ENCODE measurements at places on chromosomes 2 and 18.

- DNase-seq = peak; percentile 56
Measured at GRCh38 chr2:3536682-3537632, 17.6 kb upstream of the ADI1 start.

DNA sequence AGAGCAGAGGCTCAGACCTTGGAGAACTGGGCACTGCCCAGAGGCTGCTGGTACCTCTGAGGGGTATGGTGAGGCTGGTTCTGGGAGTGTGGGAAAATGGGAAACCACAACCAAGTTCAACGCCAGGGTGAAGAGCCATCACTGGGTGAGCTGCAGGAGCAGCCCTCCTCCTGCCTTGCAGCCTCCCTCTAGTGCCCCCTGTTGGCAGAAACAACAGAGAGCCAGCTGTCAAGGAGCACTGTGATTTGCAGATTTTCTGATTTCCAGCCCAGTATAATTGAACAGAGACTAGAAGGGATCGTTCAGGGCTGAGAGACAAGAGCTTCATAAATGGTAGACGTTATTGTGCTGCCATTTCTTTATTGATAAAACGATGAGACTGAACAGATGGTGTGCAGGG, 50.5 kb downstream of the MAPK4 start:
- peak; percentile 13 for DNase-seq

GRCh38 chr18:58337686-58338085, 291.2 kb downstream of the ALPK2 start:
- DNase-seq = no peak

DNA sequence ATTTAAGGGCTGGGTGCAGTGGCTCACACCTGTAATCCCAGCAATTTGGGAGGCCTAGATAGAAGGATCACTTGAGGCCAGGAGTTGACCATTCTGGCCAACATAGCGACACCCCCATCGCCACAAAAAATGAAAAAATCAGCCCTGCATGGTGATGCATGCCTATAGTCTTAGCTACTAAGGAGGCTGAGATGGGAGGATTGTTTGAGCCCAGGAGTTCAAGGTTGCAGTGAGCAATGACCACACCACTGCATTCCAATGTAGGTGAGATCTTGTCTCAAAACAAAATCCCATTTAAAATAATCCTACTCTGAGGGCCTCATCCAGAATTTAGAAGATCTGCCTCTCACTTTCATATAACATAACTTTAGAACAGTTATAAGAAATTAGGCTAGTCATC, 2.7 kb upstream of the SERTAD2 start:
- no peak for DNase-seq

- no peak for DNase-seq
Measured at GRCh38 chr2:47907039-47907781, 912 bp upstream of the FBXO11 start.

DNA sequence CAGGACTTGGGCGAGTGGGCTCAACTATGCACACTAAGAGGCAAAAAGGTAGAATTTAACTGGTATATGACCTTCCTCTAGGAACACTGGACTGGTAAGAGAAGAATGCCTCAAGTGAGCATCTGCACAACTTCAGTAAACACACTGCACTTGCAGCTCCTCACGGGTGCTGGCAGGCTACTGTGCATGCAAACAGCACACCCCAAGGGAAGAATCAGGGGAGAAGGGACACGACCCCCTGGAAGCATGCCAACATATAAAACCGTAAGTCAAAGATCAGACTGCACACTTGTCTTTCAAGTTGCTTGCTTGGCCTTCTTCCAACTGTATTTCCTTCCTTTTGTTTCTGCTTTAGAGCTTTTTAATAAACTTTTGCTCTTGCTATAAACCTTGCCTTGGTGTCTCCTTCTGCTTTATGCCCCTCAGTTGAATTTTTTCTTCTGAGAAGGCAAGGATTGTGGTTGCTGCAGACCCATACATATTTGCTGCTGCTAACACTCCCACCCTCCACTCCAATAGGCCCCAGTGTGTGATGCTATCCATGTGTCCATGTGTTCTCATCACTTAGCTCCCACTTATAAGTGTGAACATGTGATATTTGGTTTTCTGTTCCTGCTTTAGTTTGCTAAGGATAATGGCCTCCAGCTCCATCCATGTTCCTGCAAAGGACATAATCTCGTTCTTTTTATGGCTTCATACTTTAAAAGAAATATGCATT, 263.7 kb upstream of the SPOPL start:
- DNase-seq = no peak

DNA sequence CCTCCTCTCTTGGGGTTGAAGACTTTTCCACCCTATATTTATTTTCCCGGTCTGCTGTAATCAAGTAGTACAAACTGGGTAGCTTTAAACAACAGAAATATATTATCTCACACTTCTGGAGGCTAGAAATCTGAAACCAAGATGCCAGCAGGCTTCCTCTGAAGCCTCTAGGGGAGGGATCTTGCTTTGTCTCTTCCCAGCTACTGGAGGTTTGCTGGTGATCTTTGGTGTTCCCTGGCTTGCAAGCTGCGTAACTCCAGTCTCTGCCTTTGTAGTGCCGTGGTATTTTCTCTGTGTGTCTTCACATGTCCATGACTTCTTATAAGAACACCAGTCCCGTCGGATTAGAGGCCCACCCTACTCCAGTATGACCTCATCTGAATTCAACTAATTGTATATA, 44.4 kb downstream of the MYO3B start:
- DNase-seq = peak; percentile 21

DNA sequence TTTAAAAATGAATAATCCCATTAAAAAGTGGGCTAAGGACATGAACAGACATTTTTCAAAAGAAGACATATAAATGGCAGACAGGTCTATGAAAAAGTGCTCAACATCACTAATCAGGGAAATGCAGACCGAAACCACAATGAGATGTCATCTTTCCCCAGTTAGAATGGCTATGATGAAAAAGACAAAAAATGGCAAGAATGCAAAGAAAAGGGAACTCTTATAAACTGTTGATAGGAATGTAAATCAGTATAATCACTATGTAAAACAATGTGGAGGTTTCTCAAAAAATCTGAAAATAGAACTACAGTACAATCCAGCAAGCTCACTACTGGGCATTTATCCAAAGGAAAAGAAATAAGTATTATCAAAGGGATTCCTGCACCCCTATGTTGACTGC, 169.2 kb downstream of the METTL4 start:
- no peak for DNase-seq

DNA sequence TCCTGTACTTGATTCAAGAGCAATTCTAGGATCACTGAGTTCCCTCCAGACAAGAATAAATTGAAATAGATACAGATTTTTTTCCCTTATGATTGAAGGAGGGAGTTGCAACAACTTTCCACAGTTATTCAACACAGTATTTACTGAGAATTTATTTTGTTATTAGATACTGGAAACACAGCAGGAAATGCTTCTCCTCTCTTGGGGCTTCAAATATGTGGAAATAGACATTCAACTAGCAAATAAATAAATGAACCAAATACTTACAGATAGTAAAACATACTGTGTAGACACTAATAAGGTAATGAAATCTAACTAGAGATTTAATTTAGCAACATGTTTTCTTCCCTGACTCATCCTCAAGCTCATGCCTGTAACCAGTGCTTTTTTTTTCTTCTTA, 169.2 kb downstream of the LNPK start:
- DNase-seq = no peak

- DNase-seq = no peak
Measured at GRCh38 chr2:71620116-71620515, 166.8 kb downstream of the DYSF start.

DNA sequence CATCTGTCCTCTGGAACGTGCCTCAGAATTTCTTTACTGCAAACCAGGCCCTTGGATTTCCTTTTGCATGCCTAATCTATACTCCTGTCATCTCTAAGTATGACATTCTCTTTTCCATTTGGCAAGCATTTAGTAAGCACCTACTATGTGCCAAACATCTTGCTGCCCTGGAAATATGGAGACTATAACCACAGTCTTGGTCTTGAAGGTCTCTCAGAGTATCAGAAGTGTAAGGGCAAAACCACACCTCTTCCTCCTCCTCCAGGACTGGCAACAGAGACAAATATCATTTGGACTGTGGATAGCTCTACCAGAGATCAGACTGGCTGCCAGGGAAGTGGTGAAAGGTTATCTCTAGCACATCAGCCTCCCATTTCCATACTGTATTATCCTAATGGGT, 11.4 kb downstream of the DOCK10 start:
- no peak for DNase-seq

GRCh38 chr2:217402761-217403383, 543.0 kb upstream of the TNP1 start:
- DNase-seq = peak; percentile 15

- peak; percentile 12 for DNase-seq
Measured at GRCh38 chr2:32427672-32428610, 71.1 kb downstream of the BIRC6 start.

DNA sequence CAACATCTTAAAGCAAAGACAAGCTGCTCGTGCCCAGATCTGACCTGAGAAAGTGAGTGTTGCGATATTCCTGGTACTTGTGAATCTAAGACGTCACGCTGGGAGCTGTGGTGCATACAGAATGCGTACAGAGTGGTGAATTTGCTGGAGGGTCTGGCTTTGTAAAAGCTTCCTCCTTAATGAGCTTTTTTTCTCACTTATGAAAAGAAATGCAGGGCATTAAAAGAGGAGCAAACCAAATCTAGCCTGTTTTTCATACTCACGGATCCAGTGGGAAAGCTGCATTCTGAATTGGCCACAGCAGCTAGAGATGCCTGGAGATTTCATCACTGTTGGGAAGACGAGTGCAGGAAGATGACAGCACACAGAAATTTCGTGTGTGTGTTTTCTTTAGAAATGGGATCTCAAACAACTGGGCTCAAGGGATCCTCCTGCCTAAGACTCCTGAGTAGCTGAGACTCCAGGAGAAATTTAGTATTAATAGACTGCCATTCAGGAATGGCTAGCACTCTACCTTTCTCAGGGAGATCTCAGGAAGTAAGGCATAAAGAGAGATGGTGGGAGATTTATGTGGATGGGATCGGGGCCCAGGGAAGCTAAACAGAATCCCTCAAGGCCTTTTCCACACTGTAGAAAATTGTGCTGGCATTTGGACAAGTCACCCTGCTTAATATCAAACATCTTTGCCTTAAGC, 181.3 kb downstream of the ALPK2 start:
- no peak for DNase-seq

DNA sequence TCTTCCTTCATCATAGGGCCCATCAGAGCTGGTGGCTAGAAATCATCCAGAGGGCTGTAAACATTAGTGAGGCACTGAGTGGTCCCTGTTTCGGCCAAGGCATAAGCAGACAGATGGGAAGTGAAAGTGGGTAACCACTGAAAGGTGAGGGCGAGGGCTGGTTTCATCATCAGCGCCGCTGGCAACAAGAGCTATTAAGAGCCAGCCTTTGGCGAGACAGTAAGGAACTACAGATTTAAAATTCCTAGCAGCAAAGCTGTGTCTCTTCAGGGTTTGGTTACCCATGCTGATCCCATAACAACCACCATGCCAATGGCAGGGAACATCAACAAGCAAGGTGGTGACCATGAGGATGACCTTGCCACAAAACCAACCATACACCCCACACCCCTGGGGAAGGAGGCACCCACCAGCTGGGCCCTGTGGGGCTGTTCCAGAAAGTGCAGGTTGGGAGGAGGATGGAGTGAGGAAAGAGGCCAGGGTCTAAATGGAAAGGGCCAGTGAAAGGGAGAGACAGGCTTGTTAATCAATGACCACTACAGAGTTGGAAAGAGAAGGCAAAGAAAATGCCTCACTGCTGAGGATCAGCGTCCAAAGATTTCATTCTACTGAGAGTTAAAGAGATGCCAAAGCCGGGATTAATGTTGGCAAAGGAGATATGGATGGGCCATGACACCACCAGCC, 9.0 kb upstream of the SLC20A1 start:
- DNase-seq = no peak

GRCh38 chr18:56570978-56571377, 67.4 kb downstream of the TXNL1 start:
- DNase-seq = no peak

GRCh38 chr2:218896501-218897393, 16.1 kb downstream of the WNT10A start:
- DNase-seq = no peak

DNA sequence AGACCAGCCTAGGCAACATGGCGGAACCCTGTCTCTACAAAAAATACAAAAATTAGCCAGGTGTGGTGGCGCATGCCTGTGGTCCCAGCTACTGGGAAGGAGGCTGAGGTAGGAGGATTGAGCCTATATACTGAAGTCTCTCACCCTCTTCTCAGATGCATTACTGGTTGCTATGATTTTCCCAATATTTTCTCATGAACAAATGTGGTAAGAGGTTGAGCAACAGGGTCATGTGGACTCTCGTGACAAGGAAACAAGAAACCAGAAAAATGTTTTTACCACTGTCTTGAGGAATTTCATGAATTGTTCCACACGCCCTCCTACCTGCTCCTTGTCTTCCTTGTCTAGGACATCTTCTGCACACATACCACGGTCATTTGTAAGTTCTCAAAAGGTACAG, 12.4 kb downstream of the LMAN2L start:
- no peak for DNase-seq

DNA sequence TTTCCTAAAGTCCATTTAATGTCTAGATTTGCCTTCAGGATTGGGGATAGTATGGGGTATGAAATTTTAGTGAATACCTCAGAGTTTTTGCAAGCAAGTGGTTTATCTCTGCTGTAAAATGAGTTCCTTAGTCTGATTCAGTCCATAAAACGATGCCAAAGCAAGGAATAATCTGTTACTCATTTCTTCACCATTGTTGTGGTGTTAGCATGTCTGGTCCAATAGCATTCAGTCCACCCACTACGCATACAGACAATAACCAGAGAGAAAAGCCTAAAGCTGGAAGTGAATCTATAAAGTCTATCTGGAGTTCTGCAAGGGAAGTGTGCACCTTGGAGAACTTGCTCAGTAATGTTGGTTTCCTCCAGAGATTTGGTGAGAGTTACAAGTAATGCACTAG, 12.9 kb upstream of the DPP4 start:
- DNase-seq = no peak

DNA sequence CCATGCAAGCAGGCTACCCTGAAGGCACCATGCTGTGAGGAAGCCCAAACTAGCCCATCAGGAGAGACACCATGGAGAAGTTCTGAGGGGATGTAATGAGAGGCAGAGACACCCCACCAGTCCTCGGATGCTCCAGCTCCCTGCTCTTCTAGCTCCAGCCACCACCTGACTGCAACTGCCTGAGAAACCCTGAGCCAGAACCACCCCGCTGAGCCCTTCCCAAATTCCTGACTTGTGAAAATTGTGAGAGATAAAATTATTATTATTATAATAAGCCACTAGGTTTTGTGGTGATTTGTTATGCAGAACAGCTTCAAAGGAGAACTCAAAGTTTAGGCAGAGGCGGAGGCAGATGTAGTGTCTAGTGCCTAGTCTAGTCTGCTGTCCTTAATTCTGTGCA, 67.1 kb upstream of the HK2 start:
- no peak for DNase-seq

GRCh38 chr2:15747603-15748471, 156.2 kb downstream of the DDX1 start:
- no peak for DNase-seq
